ENCODE measurements at places on chromosomes 12 and 14.

DNA sequence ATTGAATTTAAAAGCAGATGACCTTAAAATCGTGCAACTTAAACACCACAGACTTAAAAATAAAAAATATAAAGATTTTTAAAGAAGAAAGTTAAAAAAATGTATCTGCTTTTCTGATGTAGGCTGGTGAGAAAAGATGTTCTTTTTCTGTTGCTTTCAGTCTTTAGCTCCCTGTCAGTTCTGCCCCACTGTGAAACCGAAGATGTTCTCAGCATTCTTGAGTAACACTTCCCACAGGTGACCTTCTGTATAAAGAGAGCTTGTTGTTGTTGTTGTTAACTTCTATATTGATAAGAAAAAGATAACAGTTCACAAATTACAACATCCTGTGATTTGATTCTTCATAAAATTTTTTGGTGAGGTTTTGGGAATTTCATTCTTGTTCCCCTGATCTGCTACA, 377.9 kb upstream of the RGS6 start:
- no peak for DNase-seq

DNA sequence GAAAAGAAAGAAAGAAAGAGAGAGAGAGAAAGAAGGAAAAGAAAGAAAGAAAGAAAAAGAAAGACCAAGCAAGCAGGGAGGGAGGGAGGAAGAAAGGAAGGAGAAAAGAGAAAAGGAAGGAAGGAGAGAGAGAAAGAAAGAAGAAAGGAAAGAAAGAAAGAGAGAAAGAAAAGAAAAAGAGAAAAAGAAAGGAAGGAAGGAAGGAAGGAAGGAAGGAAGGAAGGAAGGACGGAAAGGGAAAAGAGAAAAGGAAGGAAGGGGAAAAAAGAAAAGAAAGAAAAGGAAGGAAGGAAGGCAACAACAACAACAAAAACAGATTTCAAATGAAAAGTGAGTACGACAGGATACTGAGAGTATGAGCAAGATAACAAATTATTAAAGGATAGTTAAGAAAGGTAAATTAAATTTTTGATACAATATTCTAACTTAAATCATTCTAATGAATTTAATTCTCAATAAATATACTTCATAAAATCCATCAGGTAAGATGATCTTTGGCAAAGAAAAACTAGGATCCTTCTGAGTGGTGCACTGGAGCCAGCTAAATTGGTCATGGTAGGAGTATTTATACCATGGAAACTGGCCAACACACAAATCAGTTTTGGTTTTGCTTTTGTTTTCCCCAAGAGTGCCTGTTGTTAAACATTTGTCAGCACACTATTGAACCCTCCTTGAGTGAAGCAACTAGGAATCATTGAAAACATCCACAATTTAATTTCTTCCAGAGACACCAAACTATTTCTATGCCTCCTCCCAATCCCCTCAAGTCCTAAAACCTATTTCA, 56.1 kb upstream of the DYRK2 start:
- no peak for DNase-seq

DNA sequence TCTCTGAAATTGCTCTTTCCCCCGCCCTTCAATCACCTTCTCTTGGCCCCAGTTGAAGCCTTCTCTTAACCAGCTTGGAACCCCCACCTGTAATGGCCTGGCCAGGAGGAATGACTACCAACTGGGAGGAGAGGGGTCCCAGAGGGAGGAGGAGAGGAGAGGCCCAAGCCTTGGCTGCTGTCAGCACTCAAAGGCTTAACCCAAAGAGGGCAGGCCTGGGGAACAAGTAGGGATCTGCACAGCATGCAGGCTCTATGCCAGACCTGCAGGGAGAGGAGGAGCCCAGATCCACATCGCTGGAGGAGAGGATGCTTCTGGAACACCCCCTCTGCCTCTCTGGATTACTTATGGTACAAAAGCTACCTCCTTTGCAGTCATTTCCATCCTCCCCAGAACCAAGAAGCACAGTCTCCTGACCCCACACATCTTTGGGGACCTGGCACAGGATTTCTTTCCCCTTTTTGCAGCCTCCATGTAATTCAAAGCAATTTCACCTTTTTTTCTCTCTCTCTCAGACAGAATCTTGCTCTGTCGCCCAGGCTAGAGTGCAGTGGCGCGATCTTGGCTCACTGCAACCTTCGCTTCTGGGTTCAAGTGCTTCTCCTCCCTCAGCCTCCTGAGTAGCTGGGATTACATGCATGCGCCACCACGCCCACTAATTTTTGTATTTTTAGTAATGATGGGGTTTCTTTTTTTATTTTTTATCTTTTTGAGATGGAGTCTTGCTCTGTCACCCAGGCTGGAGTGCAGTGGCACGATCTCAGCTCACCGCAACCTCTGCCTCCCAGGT, 6.2 kb downstream of the RARG start:
- DNase-seq: no peak

DNA sequence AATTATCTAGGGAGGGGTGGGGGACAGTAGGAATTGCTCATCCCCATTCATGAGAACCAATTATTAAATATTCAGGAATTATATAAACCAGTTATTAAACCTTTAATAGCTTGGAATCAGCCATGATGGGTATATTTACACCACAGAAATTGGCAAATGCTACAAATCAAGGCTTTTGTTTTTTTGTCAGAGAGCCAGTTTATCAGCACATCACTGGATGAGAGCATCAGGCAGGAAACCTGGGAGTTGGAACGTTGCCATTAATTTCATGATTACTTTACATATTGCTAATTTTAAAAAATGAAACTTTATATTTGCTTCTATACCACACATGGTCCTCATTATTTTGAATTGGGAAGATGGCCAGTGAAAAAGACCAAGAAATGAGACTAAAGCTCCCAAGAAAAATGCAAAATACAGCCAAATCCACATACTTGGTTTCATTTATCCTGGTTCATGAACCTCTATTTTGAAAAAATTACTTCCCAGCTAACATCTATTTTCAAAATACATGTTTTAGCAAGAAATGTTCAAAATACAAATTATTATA, 48.4 kb downstream of the ATL1 start:
- DNase-seq: no peak

DNA sequence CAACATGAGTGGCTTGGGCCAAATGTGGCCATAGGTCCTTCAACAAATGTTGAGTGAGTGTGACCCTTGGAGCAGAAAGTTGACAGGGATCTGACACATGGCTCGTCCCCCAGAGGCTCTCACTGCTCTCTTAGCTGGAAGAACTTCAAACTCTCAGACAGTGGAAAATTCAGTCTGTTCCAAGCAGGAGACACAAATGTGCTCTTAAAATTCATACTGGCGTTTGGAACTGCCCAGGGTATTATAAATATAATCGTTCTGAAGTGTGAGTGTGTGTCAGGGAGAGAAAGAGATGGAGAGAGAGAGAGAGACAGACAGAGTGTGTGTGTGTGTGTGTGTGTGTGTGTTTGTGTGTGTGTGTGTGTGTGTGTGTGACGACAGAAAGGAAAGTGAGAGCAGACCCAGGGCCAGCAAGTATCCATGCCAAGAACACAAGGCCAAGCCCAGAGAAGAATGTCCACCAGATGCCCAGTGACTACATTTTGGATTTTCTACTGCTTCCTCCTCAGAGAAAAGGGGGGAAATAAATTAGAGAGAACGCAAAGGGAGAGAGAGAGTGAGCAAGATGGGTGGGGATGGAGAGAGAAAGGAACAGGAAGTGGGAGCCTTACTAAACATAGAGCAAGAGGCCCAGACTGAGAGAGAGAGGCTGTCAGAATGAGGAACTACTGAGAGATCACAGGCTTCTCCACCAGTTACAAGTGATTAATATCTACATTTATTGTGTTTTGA, 193.6 kb upstream of the NUDT4 start:
- DNase-seq: no peak

- no peak for DNase-seq
Observed at GRCh38 chr12:132585177-132585576, 25.2 kb downstream of the LRCOL1 start.

GRCh38 chr14:67359775-67360469, at the start of the genes ATP6V1D and EIF2S1:
ATP6V1D (minus strand) TSS chr14:67359804; CDS start chr14:67359698, 106 bp downstream.
EIF2S1 (plus strand) TSS chr14:67360328; CDS start chr14:67364768, 4,440 bp downstream.
- DNase-seq: peak; percentile 99

DNA sequence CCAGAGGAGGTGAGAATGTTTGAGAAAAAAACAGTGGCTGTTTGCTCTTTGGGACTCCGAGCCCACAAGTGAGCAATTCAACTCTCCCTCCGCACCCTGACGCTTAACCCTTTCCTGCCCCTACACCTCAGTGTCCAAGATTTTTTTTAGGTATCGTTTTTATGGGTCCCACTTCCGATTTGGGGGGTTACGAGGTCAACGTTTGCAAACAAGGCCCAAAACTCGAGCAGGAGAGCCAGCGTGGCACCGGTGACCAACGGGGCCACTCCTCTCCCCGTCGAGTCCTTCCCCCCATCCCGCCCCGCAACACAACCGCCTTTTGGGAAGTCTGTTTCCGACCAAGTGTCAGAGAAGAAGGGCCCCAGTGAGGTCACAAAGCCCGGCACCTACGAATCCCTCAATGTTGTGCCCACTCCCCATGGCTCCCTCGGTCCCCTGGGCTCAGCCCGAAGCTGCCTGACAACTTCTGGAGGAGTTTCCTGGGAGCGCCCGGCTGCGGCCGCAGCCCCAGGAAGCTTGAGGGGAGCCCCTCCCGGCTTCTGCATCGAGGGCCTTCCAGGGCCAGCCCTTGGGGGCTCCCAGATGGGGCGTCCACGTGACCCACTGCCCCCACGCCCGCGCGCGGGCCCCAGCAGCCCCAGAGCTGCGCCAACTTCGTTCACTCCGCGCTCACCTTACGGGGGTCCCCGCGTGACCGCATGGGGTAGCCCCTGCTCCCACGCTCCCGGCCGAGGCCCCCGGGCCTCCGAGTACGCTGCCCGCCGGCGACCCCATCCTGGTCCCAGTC, 1.2 kb downstream of the CDK2AP1 start:
- DNase-seq: peak; percentile 21

GRCh38 chr12:132615579-132616038, 3.0 kb upstream of the P2RX2 start:
- DNase-seq: no peak

GRCh38 chr14:90733139-90733808, 83.0 kb downstream of the TTC7B start:
- DNase-seq: no peak

GRCh38 chr14:65200454-65200853, 98.1 kb upstream of the MAX start:
- no peak for DNase-seq

- no peak for DNase-seq
Observed at GRCh38 chr12:124440841-124441381, 126.5 kb downstream of the NCOR2 start.

DNA sequence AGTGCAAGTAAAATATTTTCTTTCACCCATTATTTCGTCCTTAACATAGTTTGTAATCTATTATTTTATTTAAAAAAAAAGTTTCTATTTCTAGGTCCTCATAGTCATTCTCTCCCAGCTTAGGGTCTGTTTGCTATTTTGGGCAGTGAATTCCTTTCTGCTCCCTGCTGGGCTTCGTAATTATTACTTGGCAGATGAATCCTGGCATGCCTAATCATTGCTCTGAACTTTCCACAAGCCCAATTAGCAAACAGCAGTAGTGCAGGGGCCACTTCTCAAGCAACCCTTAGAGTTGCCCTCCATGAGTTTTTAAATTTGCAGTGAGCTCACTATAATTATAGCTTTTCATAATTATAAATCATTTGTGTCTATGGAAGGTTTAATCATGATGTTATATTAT, 1378.3 kb upstream of the SEL1L start:
- no peak for DNase-seq

GRCh38 chr14:105591052-105591451, 64.7 kb downstream of the TMEM121 start:
- no peak for DNase-seq

- no peak for DNase-seq
Observed at GRCh38 chr12:57237596-57237931, 8.1 kb downstream of the SHMT2 start.

GRCh38 chr12:63844391-63845341, at the start of gene SRGAP1:
SRGAP1 (plus strand) TSS chr12:63844700; CDS start chr12:63844817, 117 bp downstream.
- DNase-seq: no peak

GRCh38 chr14:104436047-104436591, 143.4 kb upstream of the C14orf180 start:
- peak; percentile 13 for DNase-seq

GRCh38 chr14:31307618-31308017, 100.0 kb upstream of the HECTD1 start:
- DNase-seq: no peak

DNA sequence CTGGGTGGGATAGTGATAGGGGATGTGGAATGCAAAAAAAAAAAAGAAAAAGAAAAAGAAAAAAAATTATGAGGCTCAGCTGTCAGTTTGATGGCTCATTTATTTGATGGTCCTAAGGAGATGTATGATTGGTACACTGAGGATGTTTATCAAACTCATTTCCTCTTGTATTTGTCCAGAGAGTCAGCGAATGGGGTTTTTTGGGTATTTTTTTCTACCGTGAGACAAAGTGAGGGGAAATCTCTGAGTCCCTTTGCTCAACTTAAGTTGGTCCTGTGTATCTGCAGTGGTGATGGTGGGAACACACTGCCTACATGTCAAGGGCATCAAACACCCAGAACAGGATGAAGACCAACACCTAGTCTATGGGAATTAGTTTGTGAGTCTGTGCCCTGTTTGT, 176.9 kb upstream of the HIF1A start:
- no peak for DNase-seq

GRCh38 chr12:22355011-22355580, 20.6 kb upstream of the ST8SIA1 start:
- DNase-seq: no peak

DNA sequence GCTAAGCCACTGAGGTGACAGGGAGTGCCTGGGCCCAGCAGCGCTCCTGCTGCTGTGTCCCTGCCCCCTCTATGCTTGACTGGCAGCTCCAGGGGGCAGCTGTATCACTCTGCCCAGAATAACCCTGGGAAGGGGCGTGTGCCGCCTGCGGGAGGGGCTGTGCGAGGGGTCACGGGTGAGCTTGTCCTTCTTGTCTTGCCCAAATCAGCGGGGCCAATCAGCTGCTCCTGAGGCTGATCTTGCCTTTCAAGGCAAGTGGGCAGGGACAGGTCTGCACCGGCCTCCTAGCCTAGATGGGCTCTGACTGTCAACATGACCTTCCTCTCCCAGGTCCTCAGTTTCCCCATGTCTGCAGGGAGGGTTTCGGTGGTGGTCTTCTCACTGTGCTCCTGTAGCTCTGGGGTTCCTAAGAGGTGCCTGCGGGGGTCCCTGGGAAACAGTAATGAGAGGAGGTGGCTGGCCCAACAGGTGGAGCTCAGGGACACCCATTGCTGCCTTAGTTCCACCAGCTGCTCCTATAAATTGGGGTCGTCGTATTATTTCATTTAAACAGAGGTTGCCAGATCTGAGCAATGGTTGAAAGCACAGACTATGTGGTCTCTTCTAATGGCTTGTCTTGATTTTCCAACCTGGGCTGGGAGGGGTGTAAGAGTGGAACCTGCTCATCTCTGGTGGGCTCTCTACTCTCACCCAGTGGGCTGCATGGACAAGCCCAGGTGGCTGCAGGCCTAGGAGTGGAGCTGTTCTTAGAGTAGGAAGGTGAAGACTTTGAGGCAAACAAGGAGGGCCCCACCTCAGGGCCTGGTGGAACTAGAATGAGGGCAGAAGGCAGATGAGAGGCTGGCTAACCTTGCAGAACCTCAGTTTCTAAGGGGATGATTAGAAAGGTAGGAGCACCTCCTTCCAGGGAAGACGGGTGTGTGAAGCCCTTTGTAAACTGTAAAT, 11.7 kb downstream of the RTL1 start:
- DNase-seq: no peak

Measured in activated CD8-positive, alpha-beta memory T cell treated with anti-CD3 and anti-CD28 coated beads, Interleukin-2, amount 50 U/mL, for 4 hours (primary cell).